T47D (cell line): ENCODE measurements at places on chromosomes 16 and 17.

DNA sequence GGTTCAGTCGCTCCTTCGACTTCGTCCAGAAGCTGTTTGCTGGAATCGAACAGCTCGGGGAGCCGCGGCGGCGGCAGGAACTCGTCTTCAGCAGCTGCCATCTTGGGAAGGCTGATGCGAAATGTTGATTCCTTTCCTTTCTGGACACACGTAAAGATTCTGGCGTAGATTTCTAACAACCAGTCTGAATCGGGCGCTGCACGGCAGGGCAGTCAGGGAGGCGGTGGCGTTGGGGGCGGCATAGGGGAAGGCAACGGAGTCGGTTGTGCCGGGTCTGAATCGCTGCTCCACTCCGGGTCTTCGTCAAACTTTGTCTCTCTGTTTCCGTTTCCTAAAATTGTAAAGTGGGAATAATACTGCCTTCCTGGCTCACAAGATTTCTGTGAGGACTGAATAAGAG lies 30.3 kb downstream of the TEX14 start:
- no peak for DNase-seq

GRCh38 chr16:69466547-69466946 lies 42.1 kb downstream of the CYB5B start:
- no peak for DNase-seq

DNA sequence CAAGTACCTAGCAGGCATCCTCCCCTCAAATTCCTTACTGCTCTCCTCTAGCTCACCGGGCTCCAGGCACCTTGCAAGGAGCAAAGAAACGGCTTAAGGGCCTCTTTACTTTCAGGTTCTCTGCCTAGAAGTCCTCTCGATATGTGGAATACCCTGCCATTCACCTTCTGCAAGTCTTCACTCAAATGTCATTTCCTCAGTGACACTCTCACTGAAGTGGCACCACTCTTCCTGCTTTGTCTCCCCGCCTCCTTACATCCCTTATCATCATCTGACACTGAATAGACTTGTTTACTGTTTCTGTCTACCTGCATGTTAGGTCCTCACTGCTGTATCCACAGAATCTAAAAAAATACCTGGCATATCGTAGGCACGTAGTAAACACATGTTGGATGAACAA lies 947 bp downstream of the SLC7A6OS start:
- no peak for DNase-seq

- DNase-seq: no peak
Observed at GRCh38 chr17:44120851-44121605, 2.4 kb downstream of the HDAC5 start.

DNA sequence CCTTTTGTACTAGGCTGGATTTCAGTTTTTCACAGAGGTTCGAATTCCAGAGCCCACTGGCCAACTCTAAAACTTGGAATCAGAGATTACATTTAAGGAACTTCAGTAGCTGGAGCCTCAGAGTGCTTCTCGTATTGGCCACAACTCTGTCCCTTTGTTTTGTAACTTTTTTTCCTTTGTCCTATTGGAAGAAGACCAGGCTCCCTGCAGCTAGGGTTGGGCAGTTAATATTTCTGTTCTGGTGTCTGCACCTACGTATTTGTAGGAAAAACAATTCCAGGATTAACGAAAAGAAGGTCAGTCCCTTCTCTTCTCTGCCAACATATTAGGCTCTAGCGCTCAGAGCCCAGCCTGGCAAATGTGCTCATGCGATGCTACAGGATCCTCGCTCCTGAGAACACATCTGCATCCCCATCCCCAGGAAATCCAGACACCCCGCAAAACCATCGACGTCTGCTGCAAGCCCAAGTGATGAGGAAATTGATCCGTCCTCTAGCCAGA lies 1.9 kb downstream of the CDH11 start:
- DNase-seq: no peak

- DNase-seq: no peak
Observed at GRCh38 chr16:64282181-64282580, 839.7 kb downstream of the CDH11 start.

DNA sequence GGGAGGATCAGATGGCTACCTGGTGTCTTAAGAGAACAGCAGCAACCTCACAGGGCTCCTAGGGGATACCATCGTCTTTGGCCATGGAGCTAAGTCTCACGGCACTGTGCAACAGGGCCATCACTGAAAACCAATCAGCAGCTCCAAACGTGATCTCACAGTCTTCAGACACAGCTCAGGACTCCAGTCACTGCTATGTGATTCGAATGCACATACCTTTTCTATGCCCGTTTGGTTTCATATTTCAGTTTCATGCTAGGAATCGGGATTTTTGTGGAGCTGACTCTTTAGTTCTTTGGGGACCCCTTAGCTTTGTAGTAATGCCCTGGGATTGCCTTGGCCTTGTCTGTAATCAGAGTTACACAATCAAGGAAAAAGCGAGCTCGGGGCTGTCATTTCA lies 162.8 kb upstream of the CDH11 start:
- no peak for DNase-seq

DNA sequence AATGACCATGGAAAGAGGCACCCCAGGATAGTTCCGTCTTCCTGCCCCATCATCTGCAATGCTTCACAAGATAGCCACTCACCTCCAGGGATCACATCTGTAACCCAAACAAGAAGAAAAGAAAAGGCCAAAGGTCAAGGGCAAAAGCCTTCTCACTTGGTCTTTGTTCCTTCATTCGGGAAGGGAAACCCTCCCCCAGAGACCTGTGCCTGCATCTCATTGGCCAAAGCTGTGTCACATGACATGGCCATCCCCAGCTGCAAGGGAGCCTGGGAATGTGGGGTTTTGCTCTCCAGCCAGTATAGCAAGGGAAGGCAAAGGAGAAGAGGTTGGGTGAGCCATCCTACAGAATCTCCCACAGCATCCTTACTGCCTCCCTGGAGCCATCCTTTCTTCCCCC lies 47.9 kb downstream of the NOL11 start:
- no peak for DNase-seq

DNA sequence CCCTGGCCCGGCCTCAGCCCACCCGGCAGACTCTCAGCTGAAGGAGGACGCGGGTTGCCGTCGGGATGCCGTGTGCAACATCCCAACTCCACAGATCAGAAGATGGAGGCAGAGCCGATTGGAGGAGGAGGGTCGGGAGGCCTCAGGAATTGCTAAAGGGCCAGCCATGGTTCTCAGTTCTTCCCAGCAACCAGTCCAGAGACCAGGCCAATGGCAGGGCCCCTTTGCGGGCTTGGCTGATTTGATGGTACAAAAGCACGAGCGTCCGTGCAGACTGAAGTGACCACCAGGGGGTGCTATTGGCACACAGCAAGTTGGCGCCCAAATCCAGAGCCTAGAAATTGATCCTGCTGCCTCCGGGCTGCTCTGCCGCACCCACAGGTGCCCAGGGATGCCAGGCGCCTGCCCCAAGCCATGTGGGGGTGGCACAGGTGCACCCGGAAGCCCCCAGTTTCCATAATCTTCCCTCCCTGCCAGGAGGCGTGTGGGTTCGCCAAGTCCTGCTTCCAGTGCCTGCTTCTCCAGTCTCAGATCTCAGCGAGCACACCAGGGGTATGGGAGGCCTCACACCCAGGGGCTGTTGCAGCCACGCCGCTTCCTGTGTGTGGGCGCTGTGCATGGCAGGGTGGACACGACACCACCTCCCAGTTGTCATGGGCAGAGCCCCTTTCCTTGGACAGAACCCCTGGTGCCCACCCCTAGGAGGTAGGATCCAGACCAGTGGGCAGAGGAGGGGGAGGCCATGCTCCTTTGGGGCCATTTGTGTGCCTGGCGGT lies 7.1 kb upstream of the TEX19 start:
- peak; percentile 94 for DNase-seq

GRCh38 chr16:84390131-84390785 lies 21.9 kb downstream of the ATP2C2 start:
- DNase-seq: no peak
